Activated T-cell treated with anti-CD3 and anti-CD28 coated beads, Interleukin-2, amount 50 U/mL, for 4 hours (primary cell): ENCODE measurements at places on chromosomes 7 and 10. TPM values are rescaled to one million over a fixed set of nuclear protein-coding genes. Genes with fewer than 3 reads are reported as not detected.

DNA sequence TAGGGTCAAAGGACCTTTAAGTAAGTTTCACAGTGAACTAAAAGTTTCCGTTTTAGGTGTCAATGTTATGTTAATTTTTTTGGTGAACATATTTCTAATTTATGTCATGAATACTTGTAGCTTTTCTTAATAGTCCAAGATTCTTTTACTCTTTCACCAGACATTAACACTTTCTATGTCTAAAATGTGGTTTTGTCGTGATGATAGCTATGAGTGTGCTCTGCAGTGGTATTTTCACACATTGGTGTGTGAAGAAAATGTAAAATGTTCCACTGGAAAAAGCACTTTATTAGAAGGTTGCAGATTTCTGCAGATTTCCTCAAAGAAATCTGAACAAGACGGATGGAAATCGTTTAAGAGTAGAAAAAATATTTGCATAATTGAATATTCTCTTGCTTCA is 561.0 kb upstream of the ANKRD30A start:
- DNase-seq = no peak

GRCh38 chr10:93336110-93336509 is 146.0 kb downstream of the MYOF start:
- DNase-seq = no peak

DNA sequence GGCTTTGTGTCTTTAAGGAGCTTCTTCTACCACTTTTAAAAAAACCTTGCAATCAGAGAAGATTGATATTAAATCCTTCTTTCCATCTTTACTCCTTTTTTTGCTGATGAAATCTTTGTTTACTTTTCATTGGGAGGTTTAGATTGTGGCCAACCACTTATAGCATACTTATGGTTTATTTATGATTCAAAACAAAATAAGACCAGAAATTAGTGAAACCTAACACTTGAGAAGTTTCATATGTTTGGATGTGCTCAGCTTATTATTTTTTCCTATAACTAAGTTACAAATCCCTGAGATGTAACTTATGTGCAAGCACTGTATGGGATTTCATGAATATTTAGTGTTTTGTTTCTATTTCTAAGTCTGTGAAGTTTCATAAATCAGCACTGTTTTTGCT is 13.5 kb upstream of the PRPS1L1 start:
- DNase-seq = no peak

- no peak for DNase-seq
Observed at GRCh38 chr10:49008505-49009198, 69.0 kb upstream of the LRRC18 start.

DNA sequence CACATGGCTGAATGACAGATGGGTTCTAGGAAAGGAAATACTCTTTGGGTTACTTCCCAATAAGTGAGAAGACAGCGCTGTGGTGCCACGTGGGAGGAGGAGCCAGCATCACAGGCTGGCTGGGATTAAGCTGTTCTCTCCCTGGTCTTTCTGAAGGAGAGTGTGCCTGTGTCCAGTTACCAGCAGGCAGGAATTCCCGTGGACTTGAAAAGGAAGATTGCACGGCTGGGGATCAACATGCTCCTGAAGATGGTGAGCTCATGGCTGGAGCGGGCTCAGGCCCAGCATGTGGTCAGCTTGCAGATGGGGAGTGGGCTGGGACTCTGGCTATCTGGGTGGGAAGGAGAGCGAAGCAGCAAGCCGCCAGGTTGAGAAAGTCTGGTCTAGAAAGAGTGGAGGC is 8.1 kb downstream of the ADCK2 start:
- DNase-seq = no peak

DNA sequence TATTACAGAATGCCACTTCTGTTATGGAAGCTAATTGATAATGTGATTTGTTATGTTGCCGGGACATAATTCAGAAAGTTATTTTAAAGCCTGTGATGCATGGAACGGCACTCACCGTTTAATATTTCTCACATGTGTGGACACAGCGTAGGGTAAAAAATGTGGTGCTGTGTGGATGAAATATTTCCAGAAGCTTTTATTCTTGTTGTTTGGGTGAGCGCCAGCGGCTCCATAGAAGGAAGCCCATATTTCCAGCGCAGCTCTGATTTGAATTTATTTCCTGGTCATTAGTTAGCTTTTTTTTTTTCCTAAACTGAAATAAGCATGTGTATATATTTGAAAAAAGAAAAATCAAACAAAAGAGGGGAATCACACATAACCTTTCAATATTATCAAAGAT is 20.2 kb upstream of the NKX6-2 start:
- no peak for DNase-seq

GRCh38 chr7:1671594-1672451 is 1.7 kb downstream of the ELFN1 start:
- DNase-seq = no peak

DNA sequence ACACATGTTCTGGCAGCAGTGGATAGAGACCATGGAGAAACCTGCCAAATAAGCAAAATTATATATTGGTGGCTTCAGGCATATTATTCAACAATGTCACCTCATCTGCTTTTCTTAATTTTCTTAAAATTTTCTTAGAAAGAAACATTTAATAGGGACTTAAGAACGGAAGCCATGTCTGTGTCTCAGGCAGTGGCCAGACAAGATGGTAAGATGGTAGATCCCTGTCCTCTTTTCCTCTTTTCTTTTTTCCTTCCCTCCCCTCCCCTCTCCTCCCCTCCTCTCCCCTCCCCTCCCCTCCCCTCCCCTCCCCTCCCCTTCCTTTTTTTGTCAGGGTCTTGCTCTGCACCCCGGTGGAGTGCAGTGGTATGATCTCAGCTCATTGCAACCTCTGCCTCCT is 24.2 kb upstream of the ICA1 start:
- no peak for DNase-seq

The SCART1 gene
- total RNA-seq = 1.8 TPM

The SPACDR gene
- total RNA-seq = 0.41 TPM

The WNT8B gene
- not detected for total RNA-seq

The CNNM1 gene
- total RNA-seq = 1.9 TPM

The AKR1C2 gene
- not detected for total RNA-seq

The NRP1 gene
- total RNA-seq = 4.0 TPM

The COL28A1 gene
- 0.10 TPM for total RNA-seq

The SCIN gene
- total RNA-seq = not detected
